Transverse colon (tissue), 4 donors: ENCODE measurements at places on chromosomes 12 and 14.

DNA sequence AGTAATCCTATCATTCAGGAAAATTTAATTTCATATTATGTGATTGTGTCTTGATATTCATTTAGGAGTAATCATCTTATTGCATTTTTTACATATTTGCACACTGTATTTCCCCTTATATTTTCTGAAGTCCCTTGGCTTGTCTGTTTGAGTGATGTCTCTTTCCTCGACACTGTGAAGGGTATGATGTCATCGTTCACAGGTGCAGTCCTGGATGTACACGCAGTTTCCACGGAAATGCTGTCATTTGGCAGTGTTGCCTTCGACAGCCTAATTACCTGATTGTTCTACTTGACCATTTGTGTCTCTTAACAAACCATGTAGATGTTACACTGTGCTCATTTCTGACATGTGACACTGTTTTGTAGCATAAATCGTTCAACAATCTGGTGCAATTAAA is 1277.0 kb downstream of the TMEM121 start:
- H3K27ac ChIP-seq, result no peak overlapping the region
- H3K4me3 ChIP-seq, result no peak overlapping the region
- peaks cover 11% of the 10 kb centered on the region for H3K27me3 ChIP-seq
- no peaks in the 10 kb centered on the region for H3K36me3 ChIP-seq

- DNase-seq, result no peak
- peaks cover 12% of the 10 kb centered on the region for H3K36me3 ChIP-seq
Observed at GRCh38 chr12:48779869-48780268, 9.0 kb downstream of the ADCY6 start.

DNA sequence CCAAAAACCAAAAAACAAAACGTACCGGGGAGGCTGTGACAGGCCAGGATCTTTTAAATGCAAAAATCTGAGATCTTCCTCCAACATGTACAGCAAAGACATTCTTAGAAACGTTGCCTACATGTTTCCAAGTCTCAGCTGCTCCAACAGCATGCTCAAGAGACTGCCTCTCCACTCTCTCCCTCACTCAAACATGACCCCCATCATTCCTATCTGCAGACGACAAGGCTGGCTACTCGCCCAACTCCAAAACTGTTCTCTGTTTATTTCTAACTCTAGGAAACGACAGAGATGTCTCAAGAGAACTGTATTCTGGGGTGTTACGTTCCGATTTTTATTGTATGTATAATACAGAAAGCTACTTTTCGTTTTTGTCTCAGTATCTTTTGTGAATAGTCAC is 57.5 kb upstream of the TMCC3 start:
- peak; percentile 17 for DNase-seq
- H3K4me1 ChIP-seq, result peaks cover 6% of the 10 kb centered on the region
- no peak overlapping the region for H3K27ac ChIP-seq
- no peaks in the 10 kb centered on the region for H3K36me3 ChIP-seq

- no peak for DNase-seq
- no peak overlapping the region for H3K4me3 ChIP-seq
- no peak overlapping the region for H3K27ac ChIP-seq
- no peaks in the 10 kb centered on the region for H3K27me3 ChIP-seq
- H3K4me1 ChIP-seq, result no peaks in the 10 kb centered on the region
Observed at GRCh38 chr12:129053232-129053631, 200.0 kb downstream of the GLT1D1 start.
